Stimulated activated CD4-positive, alpha-beta T cell treated with anti-CD3 and anti-CD28 coated beads, TNF-alpha, amount 100 ng/mL, for 48 hours (primary cell): ENCODE measurements at places on chromosomes 6 and 20.

GRCh38 chr6:12543953-12544352, 172.6 kb upstream of the PHACTR1 start:
- DNase-seq, result no peak

- no peak for DNase-seq
Observed at GRCh38 chr6:133243723-133244305, 2.7 kb downstream of the EYA4 start.

GRCh38 chr6:32885698-32886286, 31.8 kb downstream of the PSMB9 start:
- DNase-seq, result no peak

DNA sequence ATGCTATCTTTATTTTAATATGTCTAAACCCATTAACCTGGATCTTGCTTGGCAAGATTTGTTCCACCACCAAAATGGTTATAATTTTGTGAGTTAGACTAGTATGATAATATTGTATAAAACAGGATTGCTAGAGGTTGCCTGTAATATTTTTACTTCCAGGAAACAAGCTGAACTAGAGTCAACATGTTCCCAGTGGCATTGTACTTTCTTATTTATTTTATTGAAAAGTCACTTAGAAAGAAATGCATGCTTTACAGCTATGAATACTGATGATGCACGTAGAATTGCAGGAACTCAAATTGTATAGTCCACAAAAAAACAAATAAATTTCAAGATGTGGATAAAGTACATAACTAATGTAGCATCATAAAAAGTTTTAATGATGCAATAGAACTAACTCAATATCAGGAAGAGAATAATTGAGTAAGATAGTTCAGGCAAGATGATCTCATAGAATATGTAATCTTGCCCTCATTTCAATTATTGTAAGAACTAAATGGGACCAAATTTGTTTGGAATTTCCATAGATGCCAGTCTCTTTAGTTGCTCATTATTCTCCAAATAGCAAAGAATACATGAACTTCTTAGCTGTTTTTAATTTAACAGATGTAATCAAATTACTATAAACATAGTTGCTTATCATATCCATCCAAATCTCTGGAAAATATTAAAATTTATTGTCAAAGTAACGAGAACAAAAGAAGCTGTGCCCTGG, 451.8 kb downstream of the COL12A1 start:
- DNase-seq, result no peak

GRCh38 chr6:43170417-43170930, 595 bp upstream of the SRF start:
- DNase-seq, result no peak

DNA sequence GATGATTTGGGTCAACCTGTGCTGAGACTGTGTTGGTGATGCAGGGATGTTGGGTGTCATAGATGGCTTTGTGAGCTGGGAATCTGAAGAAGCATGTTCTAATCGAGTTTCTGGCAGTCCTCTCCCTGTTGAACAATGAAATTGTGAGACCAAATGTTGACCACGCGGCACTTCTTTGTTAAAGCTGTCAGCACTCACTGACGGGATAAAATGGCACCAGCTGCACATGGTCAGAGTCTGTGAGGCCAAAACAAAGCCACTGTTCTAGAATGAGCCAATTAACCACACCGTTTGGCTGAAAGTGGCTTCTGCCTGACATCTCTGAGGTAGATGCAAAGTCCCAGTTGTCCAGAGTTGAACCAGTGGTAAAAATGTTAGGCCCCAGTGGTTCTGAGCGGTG, 562.2 kb downstream of the KIF16B start:
- no peak for DNase-seq

DNA sequence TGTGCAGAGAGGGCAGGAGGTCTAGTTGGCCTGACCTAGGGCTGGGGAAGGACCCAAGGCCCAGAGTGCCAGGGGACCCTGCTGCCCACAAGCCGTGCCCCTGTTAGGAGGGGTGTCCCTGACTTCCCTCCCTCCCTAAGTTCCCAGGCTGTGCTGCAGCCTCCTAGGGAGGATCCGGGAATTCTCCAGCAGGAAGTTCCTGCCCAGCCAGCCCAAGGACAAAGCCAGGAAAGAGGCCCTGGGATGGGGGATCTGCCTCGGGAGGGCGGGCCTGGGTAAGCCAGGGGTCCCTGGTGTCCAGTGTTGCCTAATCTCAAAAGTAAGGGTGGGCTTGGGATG, 9.3 kb upstream of the BAK1 start:
- DNase-seq, result no peak

GRCh38 chr20:40651151-40651550, 37.9 kb downstream of the MAFB start:
- DNase-seq, result no peak

GRCh38 chr20:37315452-37316110, 26.1 kb downstream of the MANBAL start:
- DNase-seq, result no peak

GRCh38 chr6:42572523-42572922, 8.7 kb downstream of the UBR2 start:
- DNase-seq, result no peak

DNA sequence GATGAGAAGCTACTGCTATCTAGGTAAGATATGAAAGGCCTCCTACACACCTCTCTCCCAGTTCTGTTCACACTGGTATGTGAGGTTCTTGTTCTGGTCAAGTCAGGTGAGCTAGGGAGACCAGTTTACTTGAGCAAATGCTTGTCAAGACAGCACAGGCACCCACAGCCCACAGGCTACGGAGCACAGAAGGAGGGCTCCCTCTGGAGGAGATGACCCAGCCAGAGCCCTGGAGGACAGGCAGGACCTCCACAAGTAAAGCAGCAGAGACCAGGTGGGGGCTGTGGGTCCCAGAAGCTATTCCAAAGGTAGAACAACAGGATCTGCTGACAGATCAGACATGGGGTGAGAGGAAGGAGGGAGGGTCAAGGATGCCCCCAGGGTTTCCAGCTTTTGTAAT, 13.2 kb downstream of the MMP24OS start:
- DNase-seq, result no peak

GRCh38 chr6:112002307-112002706, 51.6 kb upstream of the CCN6 start:
- DNase-seq, result no peak

GRCh38 chr6:67131827-67132226, 1424.8 kb upstream of the EYS start:
- no peak for DNase-seq

- DNase-seq, result no peak
Observed at GRCh38 chr6:101397199-101397598, 3.7 kb downstream of the GRIK2 start.

- DNase-seq, result no peak
Observed at GRCh38 chr6:43203029-43203717, 21.2 kb downstream of the CUL9 start.

DNA sequence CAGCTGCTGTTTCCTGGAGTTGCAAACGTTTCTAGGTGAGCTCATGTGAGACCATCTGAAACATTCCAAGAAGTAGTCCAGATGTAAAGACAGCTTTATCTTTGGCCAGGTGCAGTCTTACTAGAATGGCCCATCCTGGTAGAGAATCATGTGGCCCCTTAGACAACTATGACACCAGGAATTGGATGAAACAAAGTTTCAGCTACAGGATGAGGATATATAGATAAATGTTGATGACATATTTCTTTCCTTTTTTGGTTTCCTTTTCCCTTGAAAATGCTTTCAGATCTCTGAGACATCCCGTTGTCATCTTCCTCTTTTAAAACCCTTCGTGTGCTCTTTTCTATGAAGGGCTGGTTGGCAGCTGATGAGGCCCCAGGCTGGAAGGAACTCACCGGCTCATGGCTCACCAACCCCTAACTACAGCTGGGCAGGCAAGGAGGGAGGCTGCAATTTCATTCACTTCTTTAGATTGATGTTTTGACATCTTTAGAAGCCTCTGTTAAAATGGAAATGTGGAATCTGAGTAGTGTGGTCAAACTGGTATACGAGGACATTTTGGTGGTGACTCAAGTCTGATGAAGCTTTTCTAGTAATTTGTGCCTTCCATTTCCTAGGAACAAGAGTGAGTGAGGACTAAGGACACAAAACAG, 167.9 kb upstream of the TNFAIP3 start:
- DNase-seq, result no peak

DNA sequence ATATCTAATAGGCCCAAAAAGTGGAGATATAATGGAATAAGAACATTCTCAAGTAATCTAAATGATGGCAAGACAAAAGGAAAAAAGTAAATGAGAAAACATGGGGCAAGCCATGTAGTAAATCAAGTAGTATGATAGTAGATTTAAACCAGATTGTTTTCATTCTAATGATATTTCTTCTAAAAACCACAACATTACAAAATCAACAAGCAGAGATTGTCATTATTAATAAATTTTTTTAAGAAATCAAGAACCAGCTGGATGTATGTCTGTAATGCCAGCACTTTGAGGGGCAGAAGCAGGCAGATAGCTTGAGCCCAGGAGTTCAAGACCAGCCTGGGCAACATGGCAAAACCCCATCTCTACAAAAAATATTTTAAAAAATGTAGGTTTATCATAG, 155.0 kb downstream of the RNGTT start:
- no peak for DNase-seq

DNA sequence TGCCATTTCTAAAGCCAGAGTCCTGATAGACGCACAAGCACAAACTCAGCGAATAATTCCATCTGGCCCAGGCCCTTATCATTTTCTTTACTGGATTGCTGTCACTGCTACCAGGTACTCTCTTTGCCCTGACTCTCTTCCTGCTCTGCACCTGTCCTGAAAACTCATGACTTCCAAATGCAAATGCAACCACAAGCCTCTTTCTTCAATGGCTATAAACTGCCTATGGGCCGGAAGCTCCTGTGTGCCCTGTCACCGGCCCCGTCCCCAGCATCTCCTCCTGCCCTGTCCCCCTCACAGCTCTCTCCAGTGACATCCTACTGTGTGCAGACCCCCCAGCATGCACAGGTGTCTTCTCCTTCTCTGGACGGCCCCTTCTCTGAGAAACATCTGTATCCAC, 302.6 kb downstream of the GMDS start:
- DNase-seq, result no peak

DNA sequence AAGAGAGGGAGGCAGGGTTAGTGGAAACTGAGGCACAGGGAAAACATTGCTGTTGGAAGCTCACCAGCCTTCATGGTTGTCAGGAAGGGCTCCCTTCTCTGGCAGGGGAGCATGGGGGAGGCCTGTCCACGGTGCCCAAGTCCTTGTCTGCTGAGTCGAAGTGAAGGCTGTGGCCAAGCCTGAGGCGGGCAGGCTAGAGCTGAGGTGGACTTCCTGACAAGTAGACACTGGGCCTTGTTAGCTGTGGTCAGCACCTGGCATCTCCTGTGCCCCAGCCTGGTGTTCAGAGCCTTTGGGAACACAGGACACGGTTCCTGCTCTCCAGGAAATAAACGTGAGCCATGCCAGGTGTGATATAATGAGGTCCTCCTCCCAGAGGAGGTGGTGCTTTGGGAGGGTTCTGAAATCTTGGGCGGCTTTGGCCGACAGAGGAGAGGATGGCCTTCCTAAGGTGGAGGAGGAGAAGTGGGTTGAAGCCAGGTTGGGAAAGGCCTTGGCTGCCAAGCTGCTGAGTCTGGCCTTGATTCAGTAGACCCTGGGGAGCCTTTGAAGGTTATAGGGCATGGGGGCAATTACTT, 138.4 kb upstream of the RNF24 start:
- DNase-seq, result no peak

DNA sequence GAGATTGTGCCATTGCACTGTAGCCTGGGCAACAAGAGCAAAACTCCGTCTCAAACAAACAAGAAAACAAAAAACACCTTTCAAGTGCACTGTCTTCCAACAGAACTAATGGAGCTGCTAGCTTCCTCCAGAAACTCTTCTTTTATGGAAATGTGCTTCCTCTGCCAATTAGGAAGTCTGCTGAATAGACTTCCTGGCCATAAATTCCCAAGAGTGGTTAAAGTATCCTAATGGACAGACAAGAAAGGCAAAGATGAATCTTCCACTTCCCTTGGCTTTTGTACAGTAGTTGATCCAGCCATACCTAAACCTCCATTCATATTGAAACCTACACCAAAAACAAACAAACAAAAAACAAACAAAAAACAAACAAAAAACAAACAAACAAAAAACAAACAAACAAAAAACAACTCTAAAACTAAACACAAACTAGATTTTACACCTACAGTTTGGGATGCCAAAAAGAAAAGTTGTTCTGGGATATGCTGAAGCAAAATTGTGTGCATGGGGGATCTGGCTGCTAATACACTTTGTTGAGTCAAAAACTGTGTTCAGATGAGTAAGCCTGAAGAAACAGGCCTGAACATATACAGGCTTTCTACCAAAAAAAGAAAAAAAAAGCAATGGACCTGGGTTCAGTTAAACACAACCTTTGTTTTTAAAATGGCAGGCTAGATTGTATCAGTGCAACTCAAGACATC, 59.8 kb upstream of the CARMIL1 start:
- DNase-seq, result no peak

- DNase-seq, result no peak
Observed at GRCh38 chr6:100134703-100135102, 140.7 kb upstream of the MCHR2 start.
